ENCODE measurements at places on chromosomes 2 and 18.

GRCh38 chr18:45014047-45014501 is 333.4 kb downstream of the SETBP1 start:
- DNase-seq: no peak

- DNase-seq: no peak
Measured at GRCh38 chr2:118177884-118178283, 89.6 kb downstream of the INSIG2 start.

DNA sequence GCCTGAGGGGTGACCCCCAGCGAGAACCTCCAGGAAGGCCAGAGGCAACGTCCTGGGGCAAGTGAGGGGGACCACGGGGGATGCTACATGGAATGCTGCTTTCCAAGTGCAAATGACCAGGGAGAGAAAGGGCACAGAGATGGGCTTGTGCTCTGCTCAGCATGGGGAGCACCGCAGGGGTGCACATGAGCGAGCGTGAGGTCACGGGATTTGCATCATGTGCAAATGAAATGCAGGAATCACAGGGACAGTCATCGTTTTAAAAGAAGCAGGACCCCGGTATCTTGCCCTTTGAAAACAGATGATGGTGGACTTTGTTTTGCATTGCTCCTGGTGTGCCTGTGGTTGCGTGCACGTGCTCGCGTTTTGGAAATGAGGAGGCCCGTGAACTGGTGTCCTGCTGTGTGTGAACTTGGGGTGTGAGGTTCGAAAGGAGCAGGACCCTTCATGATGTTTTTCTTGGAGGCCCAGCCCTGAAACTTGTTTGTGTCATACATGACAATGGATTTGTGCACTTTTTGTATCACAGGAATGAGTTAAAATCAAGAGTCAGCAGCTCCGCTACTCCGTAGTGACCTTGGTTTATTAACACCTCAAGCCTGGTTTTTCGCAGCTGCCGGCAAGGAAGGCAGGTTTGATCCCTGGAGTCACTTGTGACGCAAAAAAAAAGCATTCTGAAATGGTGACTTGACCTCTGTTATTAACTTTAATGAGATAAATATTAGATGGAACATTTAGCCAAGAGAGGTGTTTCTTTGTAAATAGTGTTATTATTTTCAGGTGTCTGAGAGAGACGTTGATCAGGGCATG is 234.5 kb downstream of the LDLRAD4 start:
- DNase-seq: no peak

DNA sequence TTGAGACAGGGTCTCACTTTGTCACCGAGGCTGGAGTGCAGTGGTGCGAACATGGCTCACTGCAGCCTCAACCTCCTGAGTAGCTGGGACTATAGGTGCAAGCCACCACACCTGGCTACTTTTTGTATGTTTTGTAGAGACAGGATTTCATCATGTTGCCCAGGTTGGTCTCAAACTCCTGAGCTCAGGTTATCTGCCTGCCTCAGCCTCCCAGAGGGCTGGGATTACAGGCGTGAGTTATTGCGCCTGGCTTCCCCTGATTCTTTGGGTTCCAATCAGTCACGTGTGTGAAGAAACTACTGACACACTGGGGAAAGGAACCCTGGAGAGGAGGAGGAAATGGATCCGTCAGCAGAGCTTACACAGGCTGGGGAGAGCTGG is 22.3 kb upstream of the RAB10 start:
- no peak for DNase-seq

DNA sequence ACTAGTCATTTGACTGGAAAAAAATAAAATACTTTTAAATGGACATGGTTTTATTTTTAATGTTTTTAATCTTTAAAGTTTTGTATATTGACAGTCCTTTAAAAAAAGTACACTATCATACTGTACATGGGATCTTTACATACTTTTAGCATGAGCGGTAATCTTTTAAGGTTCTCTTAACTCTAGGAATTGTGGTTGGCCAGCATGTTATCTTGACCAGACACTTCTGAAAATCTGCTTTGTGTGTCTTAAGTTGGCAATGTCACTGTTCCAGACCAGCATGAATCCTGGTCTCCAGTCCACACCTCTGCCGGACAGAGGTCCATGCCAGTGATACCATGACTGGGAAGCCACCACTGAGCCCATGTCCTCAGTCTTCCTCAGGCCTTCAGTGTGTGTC is 17.7 kb downstream of the ITGB1BP1 start:
- DNase-seq: no peak

DNA sequence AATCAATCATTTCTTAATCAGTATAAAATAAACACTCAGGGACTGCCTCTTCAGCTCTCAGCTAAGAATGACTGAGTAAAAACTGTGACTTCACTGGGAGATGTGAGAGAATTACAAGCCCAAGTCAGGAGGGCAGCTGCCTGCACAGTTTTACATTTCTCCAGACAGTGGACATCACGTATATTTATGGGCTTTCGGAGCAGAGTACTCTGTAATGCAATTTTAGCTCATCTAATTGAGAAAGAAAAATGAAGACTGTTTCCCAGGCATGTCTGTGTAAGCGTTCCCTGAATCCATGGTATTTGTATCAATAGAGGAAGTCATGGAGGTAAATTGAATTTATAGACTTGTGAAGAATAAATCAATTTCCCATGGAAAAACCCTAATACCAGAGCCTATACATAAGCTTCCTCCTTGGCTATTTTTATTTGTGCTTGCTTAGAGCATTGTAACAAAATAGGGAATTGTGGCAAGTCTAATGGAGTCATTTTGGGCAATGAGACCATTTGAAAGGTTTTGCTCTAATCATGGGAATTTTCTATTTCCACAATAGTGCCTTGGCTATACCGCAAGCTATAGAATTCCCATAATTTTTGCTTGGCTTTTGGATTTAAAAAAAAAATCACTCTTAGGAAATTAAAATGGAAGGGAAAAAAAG is 87.2 kb downstream of the SLC5A7 start:
- DNase-seq: no peak

- DNase-seq: no peak
Measured at GRCh38 chr2:71647356-71647755, 194.0 kb downstream of the DYSF start.

GRCh38 chr18:47832348-47832747 is 98.1 kb downstream of the SMAD2 start:
- no peak for DNase-seq

GRCh38 chr2:234863043-234863934 is 88.5 kb upstream of the SH3BP4 start:
- no peak for DNase-seq

- no peak for DNase-seq
Measured at GRCh38 chr2:229371086-229371485, 100.0 kb upstream of the PID1 start.

GRCh38 chr2:28413899-28414295 is 21.2 kb downstream of the FOSL2 start:
- no peak for DNase-seq

DNA sequence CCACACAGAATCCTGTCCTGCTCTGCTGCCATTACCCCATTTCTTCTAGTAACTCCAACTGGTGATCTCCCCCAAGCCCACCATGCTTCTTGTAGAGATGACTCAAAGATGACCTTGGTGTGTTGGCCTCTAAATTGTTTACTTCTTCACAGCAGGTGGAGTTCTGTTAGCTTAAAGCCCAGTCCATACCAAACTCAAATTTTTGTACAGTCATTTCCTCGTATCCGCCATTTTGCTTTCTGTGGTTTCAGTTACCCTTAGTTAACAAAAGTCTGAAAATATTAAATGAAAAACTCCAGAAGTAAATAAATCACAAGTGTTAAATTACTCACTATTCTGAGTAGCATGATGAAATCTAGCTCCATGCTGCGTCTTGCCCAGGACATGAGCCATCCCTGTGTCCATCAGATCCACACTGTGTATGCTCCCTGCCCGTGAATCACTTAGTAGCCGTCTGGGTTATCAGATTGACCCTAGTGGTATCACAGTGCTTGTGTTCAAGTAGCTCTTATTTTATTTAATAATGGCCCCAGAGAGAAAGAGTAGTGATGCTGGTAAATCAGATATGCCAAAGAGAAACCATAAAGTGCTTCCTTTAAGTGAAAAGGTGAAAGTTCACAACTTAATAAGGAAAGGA is 133.3 kb upstream of the NOL4 start:
- DNase-seq: no peak

DNA sequence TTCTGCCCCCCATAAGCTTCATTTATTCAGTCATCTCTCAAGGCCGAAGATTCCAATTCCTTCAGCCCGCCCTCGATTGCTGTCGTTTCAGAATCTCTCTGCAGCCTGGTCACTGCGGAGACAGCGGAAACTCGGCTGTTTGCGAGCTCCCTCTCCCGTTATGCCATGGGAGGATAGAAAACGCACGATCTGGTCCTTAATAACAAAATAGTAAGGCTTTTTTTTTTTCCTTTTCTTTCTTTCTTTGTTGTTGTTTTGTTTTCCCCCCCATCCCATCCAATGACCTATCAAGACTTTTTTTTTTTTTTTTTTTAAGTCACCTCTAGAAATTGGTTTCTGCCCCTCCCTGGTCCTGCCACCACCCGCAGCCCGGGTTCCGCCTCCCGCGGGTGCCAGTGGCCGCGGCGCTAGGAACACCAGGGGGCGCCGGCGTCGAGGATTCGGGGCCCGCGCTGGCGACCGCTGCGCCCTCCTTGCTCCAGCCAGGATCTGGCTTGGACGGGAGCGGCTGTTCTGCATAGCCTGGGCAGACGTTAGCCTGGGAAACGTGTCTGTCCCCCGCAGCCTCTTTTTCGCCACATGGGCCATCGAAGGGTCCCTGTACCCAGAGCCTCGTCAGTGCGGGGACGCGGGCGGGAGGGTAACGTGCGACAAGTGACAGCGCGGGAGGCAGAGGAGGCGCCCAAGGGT is 10.1 kb downstream of the CPLX4 start:
- DNase-seq: peak; percentile 70

GRCh38 chr2:53826030-53826410 is 33.7 kb downstream of the GPR75 start:
- DNase-seq: no peak

- DNase-seq: no peak
Measured at GRCh38 chr2:217616936-217617335, 385.9 kb downstream of the TNS1 start.

DNA sequence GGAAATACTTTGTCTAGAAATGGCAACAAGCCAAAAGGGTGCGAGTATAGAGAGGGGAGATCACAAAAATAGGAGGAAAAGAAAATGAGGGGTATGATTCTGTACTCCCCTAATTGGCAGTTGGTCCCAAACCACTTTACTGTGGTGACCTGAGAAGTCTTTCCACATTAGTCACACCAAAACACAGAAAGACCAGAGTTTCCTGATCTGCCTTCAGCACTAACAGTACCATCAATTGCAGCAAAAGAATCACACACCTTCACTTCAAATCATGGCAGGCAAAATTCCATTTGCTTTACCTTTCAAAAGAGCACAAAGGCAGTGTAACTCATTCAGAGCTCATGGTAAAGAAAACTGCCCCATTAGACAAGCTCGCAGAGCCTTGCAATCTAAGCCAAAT is 86.8 kb downstream of the ALK start:
- no peak for DNase-seq

GRCh38 chr2:57908736-57909161 is 137.9 kb upstream of the VRK2 start:
- DNase-seq: no peak

DNA sequence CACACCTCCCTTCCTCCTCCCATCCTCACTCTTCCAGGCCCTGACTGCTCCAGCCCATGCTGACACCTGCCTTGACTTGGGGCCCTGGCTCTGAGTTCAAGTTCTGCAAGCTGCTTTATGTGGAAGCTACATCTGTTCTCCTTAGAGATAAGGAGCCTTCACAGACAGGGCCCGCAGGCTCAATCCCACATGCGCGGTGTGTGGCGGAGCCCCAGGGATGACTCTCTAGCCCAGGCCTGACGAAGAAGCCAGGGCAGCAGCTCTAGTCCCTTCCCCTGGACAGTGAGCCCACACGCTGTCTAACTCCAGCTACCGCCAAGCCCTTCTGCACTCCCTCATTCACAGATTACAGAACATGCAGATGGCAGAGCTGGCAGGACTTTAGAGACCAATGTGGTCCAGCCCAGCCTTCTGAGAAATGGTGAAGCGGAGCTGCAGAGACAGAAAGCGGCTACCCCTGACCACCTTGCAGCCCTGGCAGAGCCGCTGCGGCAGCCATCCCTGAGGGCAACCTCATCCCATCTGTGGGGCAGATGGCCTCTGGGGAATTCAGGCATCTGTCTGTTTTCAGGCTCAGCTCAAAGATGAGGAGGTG is 304.3 kb downstream of the CELF4 start:
- no peak for DNase-seq

GRCh38 chr2:234435836-234436481 is 60.9 kb downstream of the ARL4C start:
- no peak for DNase-seq

DNA sequence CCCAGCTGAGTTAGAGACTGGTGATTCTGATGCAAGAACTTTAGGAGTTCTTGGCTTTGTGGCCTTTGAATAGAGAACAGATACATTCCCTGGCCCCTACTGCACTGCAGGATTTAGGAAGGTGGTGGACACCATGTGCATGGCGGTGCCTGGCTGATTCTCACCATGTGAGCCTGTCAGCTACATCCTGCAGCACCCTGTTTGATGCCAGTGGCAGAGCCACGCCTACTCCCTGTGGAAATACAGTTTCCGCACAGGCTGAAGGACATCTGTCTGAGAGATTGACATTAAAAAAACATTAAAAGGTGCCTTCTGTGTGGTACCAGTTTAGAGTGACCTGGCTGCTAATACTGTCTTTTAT is 50.0 kb downstream of the KCNE4 start:
- no peak for DNase-seq

DNA sequence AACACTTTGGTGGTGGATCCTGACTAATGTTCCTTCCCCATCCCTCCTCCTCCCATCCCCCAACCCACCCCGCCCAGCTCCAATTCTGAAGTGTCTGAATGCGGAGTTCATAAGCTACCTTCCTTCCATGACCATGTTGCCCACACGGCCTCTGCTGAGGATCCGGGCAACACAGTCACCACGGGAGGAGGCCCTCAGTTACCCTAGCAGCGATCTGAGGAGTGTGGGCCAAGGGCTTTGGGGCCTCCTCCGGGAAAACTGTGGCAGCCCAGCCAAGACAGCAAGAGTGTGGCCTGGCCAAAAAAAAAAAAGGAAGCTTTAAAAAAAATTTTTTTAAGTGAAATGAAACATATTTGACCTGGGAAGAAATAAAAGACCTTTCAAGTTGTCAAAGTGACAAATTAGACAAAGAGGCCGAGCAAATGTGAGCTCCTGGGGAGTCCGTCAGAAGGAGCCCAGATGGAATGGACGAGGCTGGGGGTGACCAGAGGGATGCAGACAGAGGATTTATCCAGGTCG is 169.0 kb upstream of the PKDCC start:
- no peak for DNase-seq

DNA sequence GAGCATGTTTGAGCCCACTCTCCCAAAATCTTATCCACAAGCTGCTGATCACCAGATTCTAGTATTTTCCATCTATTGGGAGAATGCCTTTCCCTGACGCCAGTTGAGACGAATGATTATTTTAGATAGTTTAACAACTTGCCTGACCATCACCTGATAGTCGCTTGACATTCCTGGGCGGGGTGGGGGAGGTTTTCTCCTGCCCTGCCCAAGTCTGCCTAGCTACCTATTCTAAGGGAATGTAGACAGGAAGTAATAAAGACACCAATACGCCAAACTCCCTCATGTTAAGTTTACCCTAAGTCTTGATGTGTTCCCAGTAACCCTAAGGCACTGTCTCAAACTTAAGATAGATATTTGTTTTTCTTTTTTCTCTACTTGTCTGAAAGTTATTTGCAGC is 4.6 kb upstream of the ACAA2 start:
- no peak for DNase-seq

- no peak for DNase-seq
Measured at GRCh38 chr18:76435316-76435989, 59.6 kb downstream of the ZNF516 start.

All from activated CD4-positive, alpha-beta T cell treated with anti-CD3 and anti-CD28 coated beads, Interleukin-10, Interleukin-2, amounts not matched to agents 100 ng/mL and 50 ng/mL, durations not matched to agents 16 hours and 8 hours (primary cell).